ENCODE measurements at places on chromosomes 3 and 15.

DNA sequence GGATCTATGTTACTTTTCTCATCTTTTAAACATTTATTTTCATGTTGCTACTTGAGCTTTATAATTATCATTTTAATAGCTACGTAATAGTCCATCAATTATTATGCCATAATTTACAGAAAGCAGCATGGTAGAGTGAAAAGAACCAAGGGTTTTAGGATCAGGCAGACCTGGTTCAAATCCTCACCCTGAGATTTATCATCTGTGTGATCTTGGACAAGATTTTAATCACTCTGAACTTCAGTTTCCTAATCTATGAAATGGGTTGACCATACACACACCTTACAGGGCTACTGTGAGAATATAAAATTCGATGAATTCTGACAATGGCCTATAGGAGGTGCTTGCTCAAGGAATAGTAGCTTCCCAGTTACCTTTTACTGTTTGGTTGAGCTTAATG is 27.1 kb downstream of the BOC start:
- no peak for DNase-seq

DNA sequence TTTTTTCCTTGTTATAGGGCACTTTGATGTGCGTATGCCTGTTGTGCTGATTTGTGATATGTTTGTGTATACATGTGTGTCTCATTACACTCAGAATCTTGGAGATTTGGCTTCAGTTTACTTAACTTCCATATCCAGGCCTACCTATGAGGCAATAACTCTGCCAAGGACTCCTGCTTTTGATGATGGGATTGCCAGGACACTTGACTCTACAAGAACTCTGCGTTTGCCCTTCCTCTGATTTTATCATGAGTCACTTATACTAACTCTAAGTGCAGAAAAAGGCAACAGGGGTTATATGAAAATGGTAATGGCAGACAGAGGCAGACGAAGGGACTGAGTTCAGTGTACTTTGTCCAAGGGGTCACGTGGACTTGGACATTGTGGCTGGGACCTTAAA is 33.6 kb downstream of the MCTP2 start:
- no peak for DNase-seq

DNA sequence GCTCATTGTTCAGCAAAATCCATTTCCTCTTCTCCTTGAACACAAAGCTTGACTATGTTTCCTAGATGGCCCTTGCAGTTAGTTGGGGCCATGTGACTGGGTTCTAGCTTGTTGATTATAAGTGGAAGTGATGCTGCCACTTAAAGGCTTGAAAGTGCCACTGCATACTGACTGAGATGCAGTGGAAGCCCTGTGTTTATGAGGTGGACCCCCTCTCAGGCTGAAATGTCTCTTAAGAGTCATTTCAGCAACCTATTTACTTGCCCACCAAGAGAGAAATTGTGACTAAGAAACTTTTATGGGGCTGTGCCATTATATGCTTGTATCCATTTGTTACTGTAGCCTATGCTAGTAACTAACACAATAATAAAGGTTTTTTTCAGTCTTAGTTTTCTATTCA is 8.4 kb upstream of the ANP32A start:
- DNase-seq: peak; percentile 42

DNA sequence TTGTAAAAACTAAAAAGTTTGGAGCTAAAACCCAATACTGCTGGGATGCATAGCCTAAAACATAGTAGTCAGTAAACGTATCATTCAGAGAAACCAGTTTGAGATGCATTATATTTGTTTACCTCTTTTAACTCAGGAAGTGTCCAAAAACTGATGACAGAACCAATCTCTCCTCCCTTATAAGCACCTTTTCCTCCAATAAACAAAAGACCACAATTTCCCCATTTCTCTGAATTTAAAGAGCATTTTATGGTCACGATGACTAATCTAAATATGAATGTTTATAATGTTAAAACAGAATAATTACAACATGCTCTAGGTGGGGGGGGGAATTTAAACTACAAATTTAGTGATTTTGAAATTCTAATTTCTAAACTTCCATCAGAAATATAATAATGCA is 58.5 kb downstream of the CEP63 start:
- DNase-seq: no peak

- no peak for DNase-seq
Measured at GRCh38 chr3:31873254-31873820, 107.7 kb downstream of the OSBPL10 start.

DNA sequence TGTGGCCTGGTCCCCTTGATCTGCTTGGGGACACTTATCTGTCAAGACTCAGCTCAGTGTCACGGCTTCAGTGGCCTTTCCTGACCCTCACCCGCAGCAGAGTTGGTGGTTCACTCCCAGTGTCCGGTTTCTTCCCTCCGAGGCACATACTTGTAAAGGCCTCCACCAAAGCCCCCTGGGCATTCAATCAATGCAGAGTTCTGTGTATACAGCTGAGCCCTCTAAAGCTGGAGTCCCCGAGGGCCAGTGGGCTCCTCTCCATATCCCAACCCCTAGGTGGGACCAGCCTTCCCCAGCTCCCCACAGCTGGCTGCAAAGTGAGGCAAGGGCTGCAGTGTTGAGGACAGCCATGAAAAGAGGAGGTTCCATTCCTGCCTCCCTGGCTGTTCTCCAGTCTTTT is 70.9 kb upstream of the RGMA start:
- no peak for DNase-seq

DNA sequence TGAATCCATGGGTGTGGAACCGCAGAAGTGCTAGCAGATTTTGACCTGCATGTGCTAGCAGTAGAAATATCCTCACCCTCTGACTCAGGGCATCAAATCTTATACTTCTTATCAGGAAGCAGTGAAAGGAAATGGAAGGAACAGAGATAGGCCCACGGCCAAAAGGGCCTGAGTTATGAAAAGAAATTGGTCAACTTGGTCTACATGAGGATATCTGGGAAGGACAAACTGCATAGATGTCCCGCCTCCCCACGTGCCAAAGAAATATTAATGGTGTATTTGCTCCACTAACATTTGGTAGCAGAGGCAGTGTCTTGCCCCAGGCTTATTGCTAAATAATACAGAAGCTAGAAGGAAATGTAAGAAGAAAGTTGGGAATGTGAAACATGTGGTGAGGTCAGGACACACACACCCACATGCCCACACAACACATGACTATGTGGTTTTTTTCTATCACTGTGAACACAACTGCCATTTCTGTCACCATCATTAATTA is 93.6 kb upstream of the COL8A1 start:
- DNase-seq: no peak

DNA sequence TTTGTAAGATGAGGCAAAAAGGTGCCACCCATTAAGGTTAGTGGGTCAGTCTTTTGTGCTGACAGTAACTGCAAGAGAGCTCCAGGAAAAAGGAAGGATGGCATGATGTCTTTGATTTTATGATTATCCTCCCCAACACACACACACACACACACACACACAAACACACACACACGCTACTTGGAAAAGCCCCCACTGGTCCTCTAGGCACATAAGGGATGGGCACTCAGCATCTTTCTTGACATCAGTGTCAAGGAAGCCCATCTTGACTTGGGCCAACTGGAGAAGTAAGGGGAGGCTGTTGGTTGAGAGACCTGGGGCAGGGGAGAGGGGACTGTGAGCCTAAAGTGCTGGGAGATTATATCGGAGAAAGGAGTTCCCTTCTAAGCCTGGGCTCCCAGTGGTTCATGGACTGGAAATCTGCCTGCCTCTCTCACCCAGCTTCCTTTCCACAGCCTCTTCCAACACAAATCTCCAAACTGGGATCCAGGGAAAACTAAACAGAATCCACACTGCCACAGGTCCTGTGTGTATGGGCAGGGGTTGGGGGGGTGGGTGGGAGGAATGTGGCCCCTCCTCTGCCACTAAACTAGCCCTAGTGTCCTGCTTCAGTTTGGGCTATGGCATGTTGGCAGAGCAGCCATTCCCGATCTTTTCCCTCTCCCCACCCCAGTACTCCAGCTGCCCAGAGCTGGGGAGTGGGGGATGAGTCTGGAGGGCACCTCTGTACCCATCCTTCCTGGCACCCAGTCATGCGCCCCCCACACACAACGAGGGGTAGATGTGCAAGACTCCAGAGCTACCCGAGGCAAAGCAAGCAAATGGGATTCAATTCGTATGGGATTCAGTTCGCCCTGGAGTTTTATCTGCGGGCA is 1.6 kb downstream of the AMOTL2 start:
- DNase-seq: no peak

GRCh38 chr15:63385911-63386531 is 4.4 kb upstream of the CA12 start:
- DNase-seq: no peak

DNA sequence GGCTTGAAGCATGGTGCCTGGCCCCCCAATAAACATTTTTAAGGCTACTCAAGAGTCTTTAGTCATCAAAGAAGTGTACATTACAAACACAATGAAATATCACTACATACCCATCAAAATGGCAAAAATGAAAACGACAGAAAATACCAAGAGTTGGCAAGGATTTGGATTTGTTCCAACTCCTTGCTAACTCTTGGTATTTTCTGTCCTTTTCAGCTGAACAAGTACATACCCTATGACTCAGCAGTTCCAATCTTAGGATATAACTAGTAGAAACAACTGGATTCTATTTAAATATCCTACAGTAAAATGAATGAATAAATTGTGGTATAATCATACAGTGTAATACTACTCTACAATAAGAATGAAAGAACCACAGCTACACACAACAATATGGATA is 25.1 kb upstream of the GABPB1 start:
- DNase-seq: no peak

DNA sequence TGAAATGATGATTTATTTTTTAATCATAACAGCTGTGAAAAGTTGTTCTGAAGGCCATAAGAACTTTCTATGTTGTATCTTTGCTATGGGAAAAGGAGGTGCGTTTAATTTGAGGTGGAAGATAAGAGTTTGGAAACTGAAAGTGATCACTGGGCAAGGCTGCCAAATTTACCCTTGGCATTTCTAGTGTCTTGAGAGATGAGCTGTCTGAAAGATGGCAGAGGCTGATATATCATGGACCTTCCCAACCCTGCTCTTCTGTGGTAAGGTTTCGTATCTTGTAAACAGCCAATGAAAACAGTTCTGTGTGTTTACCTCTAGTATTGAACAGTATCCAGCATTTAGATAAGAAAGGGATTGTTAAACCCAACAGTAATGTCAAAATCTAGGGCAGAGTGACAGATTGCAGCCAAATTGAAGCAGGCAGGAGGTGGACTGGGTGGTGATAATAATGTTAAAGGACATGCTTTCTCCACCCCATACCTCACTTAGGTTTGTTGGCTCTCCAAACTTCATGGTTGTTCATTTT is 15.8 kb upstream of the NFKBIZ start:
- DNase-seq: no peak

GRCh38 chr15:65355988-65356353 is 21.8 kb downstream of the IGDCC3 start:
- DNase-seq: peak; percentile 44

DNA sequence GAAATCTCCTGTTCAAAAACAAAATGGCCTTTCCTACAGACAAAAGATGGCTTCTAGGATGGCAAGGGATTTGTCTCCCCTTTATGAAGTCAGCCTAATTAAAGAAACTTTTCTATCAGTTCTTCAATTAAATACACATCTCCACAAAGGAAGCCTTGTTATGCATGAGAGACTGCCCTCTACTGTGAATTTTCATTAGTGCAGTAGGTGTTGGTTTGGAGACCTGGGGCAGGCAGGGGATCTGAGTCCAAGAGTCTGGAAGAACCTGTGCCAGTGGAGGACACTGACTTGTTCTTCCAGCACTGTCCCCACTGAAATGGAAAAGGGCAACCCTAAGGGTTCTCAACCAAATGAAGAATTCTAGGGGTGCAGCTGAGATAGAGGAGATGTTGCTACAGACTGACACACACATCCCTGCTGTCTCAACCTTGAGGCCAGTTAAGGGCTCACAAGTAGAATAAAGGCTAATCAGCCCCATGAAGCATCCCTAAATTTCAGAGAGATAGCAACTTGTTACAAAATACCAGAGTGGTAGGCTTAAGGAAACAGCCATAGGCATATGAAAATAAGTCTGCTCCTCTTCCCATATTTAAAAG is 174.0 kb upstream of the PRICKLE2 start:
- peak; percentile 3 for DNase-seq

DNA sequence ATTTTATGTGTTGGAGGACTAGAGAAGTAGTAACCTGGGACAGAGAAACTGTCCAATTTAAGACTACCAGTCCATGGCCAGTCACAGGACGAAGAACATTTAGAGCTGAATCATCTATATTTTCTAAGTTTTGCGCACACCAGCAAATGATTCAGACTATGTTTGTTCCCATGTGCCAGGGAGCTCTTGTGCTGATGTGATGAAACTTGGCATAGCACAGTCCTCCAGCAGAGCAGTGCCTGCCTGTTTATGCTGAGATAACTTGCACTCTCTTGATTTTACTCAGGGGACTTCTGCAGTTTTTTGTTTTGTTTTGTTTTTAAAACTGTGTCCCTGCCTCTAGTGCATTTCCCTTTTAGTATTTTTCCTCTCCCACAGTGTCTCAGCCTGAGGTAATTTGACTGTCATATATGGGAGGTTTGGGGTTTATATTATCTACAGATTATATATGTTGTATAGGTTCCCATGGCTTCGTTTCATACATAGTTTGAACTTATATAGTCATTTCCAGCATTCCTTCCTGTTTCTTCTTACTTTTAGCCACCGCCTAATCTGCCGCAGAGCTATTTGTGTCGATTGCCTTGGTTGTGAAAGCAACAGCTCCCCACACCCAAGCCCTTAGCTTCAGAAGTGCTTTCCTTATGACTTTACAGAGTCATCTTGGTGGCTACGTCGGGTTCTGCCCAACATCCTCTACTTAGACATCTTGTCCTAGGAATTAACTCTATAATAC is 45.5 kb downstream of the PPM1L start:
- no peak for DNase-seq

- DNase-seq: no peak
Measured at GRCh38 chr3:31133541-31133940, 239.1 kb upstream of the GADL1 start.

DNA sequence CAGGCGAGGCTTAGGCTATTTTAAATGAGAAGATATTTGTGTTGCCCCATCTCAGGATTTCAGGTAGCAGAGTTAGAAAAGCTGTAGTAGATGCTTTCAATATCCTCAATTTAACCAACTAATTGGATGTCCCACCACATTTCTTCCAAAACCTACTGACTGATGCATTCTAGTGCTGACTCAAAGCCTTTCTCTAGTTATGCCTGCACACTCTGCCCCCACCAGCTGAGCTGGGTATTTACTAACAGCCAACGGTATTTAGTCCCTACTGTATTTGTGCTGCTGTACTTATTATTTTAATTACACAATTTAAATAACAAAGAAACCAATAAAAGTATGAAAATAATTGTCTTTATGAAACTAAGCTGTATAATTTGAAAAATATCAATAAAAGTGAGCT is 139.5 kb downstream of the OSBPL10 start:
- DNase-seq: no peak

Measured in NCI-H1417 (cell line).